ENCODE measurements at places on chromosomes 11 and 22.

- no peak for DNase-seq
Observed at GRCh38 chr22:23566705-23567475, 13.2 kb downstream of the IGLL1 start.

DNA sequence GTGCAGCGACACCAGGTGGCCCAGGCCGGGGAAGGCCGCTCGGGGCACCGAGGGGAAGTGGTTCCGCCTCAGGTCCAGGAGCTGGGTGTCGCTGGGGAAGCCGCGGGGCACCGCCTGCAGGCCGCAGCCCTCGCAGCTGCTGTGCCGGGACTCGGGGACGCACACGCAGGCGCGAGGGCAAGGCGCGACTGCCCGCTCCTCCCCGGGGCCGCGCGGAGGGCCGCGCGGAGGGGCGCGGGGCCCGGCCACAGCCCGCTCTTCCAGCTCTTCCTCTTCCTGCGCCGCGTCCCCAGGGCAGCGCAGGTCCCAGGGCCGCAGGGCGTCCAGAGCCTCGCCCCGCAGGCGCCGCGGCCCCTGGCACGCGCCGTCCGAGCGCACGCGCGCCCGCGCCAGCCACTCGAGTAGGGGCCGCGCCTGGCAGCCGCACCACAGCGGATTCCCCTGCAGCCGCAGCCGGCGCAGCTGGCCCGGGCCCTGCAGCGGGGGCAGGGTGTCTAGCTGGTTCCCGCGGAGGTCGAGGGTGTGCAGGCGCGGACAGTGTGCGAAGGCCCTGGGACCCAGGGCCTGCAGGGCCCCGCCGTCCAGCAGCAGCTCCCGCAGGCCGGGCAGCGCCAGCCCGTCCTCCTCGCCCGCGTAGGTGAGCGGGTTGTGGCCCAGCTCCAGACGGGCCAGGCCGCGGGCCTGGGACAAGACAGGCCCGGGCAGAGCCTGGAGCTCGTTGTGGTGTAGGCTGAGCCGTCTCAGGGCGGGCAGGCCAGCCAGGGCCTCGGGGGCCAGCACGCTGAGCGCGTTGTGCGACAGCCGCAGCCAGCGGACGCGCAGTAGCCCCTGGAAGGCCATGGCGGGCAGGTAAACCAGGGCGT is 2.8 kb downstream of the CHADL start:
- DNase-seq = peak; percentile 78

GRCh38 chr11:92284558-92284957 is 59.9 kb downstream of the FAT3 start:
- no peak for DNase-seq

GRCh38 chr22:43080616-43081015 is 8.6 kb downstream of the TTLL1 start:
- DNase-seq = no peak

- no peak for DNase-seq
Observed at GRCh38 chr11:111604392-111605009, 2.3 kb downstream of the SIK2 start.
